ENCODE measurements at places on chromosomes 1 and 21.

DNA sequence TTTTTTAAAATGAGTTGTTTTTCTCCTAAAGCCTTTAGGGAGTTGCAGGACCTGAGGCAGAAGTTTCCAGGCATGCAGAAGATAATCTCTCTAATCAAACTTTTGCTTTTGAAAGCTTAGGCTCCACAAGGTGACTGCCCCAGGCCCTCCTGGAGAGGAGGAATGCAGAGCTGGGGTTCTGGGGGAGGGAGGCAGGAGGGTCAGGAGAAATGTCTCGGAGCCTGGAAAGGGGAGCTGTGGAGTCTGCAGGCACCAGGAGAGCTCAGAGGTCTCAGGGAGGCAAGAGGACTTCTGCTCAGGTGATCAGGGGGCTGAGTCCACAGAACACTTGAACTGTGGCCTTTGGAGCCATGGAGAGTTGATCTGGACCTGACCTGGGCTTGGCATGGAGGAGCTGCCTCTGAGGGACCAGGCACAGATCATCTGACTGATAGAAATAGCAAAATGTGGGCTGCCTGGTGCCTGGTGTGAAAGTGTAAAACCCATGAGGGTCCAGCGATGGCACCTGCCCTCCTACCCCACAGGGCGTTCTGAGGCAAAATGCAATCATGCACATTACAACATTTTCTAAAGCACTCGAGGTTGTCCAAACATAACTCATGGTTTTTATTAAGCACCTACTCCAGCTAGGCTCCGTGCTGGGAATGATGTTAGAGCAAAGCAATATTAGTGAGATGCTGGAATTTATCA, 10.0 kb upstream of the ABCG1 start:
- no peak for DNase-seq

- no peak for DNase-seq
Observed at GRCh38 chr1:157415661-157416060, 136.7 kb downstream of the FCRL5 start.

GRCh38 chr1:226474041-226474440, 66.1 kb upstream of the PARP1 start:
- DNase-seq: no peak

DNA sequence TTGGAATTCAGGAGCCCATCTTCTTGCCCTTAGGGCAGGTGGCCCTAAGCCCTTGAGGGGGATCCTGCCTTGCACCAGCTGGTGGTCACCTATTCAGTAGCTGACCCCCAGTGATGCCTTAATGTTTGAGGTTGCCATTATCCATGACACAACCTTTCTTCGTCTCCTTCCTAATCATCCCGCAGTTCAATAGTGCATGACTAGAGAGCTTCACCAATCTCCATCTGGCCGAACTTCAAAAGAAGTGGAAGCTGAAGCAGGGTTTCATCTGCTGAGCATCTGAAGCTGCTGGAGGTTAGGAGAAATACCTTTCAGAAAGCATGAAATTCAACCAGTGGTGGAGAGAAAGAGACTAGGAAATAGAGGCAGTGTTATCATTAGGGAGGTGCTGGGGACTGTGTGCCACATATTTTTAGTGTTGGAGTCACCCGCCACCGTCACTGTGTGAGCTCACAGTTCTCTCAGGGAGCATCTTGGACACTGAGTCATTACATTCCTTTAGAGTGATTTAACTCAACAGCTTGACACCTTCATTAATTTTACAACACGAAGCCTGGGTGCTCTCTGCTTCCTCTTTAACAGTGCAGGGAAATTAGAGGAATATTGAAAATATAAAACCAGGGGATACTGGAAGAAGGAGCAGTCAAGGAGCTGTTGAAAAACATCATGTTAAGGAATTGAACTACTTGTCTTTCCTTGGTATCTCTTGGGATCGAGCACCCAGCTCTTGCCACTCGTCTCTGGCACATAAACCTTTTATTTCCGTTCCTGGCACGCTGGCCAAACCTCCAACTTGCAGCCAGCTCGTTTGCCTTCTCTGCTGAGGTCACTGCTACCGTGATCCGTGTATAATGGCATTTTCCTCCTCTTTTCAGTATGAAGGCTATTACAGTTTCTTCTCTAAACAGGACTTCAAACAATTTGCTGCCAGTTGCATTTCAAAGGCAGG, 53.6 kb downstream of the PEX14 start:
- DNase-seq: peak; percentile 80

DNA sequence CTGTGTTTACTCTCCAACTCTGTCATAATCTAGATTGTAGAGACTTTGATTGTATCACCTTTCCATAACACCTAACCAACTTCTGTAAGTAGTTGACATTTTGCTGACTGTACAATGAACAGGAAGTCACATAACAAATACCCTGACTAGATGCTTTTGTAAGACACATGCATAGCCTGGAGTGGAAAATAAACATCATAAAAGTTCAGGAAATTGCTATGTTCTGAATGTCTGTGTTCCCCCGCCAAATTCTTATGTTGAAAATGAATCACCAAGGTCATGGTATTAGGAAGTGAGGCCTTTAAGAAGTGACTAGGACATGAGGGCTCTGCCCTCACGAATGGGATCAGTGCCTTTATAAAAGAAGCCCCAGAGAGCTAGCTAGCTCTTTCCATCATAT, 40.4 kb upstream of the ZSWIM5 start:
- peak; percentile 96 for DNase-seq

- peak; percentile 65 for DNase-seq
Observed at GRCh38 chr1:167710836-167711235, 10.9 kb upstream of the MPZL1 start.

- no peak for DNase-seq
Observed at GRCh38 chr1:248183996-248184395, 9.4 kb downstream of the OR2M2 start.

DNA sequence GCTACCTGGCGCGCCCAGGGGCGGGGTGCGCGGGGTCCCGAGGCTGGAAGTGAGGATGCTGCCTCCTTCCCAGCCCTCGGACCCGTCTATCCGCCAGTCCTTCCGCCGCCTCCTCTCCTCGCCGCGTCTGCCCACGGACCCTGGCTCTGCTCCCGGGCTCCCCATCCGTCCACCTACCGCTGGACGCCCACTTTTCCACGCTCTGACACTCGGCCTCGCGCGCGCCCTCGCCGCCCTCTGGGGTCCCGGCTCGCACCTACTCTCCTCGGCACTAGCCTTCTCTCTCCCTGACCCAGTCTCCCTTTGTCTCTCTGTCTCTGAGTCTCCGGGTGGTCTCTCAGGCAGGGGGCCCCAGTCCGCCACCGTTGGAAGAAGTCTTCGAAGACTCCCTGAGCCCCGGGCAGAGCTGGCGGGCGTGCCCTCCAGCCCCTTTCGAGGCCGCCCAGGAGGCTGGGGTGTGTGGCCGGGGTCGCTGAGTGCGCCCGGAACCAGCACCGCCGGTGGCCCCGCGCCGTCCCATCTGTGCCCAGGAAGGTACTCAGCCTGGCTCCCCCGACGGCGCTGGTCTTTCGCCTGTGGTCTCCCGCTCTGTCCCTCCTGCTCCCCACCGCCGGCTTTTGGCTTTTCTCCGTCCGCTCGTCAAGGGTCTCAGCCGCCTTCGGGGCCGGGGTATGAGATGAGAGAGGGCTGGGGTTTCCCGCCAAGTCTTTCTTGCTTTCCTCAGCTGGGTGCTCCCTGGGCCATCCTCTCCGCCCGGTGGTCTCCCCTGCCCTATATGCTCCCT, 610 bp downstream of the DRAXIN start:
- DNase-seq: no peak
